ENCODE measurements at places on chromosomes 3 and 15. TPM values are rescaled to one million over a fixed set of nuclear protein-coding genes. Genes with fewer than 3 reads are reported as not detected.

The FSIP1 gene
- 0.08 TPM for polyA plus RNA-seq

DNA sequence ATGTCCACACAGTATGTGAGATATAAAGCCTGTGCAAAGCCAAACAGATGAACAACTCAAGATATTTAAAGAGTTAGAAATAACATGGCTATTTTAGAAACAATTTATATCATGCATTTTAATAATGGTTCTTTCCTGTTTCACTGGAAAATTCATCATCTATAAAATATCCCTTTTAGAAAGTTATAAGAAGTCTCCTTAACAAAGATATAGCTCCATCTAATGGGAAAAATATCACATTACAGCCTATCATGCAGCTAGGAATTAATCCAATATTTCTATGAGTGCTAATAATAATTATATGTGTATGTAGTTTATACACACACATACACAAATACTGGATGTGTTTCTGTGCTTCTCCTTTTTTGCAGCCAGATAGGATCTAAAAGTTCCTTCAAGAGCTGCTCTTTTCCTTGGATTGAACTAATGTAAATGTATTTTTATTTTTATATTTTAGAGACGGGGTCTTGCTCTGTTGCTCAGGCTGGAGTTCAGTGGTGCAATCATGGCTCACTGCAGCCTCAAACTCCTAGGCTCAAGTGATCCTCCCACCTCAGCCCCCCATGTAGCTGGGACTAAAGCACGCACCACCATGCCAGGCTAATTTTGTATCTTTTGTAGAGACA lies 21.6 kb downstream of the RPL22L1 start:
- no peak for DNase-seq
- H3K4me1 ChIP-seq, result no peaks in the 10 kb centered on the region
- H3K36me3 ChIP-seq, result no peaks in the 10 kb centered on the region
- H3K27ac ChIP-seq, result no peak overlapping the region
- no peak overlapping the region for H3K4me3 ChIP-seq

The DZIP1L gene
- polyA plus RNA-seq, result 0.61 TPM

The NBEAL2 gene
- 49.2 TPM for polyA plus RNA-seq

The ATP2B2 gene
- polyA plus RNA-seq, result 0.03 TPM

GRCh38 chr3:18747383-18747782 lies 322.2 kb upstream of the SATB1 start:
- DNase-seq, result no peak
- H3K36me3 ChIP-seq, result no peaks in the 10 kb centered on the region
- no peaks in the 10 kb centered on the region for H3K27me3 ChIP-seq
- H3K4me1 ChIP-seq, result no peaks in the 10 kb centered on the region

The KIF23 gene
- polyA plus RNA-seq, result 2.1 TPM

The ATP13A5 gene
- polyA plus RNA-seq, result not detected

The TGM4 gene
- not detected for polyA plus RNA-seq

Data from stomach (tissue), 19 donors.